ENCODE measurements at places on chromosomes 12 and 14.

- no peak for DNase-seq
Measured at GRCh38 chr14:50018201-50018932, 98.0 kb downstream of the VCPKMT start.

DNA sequence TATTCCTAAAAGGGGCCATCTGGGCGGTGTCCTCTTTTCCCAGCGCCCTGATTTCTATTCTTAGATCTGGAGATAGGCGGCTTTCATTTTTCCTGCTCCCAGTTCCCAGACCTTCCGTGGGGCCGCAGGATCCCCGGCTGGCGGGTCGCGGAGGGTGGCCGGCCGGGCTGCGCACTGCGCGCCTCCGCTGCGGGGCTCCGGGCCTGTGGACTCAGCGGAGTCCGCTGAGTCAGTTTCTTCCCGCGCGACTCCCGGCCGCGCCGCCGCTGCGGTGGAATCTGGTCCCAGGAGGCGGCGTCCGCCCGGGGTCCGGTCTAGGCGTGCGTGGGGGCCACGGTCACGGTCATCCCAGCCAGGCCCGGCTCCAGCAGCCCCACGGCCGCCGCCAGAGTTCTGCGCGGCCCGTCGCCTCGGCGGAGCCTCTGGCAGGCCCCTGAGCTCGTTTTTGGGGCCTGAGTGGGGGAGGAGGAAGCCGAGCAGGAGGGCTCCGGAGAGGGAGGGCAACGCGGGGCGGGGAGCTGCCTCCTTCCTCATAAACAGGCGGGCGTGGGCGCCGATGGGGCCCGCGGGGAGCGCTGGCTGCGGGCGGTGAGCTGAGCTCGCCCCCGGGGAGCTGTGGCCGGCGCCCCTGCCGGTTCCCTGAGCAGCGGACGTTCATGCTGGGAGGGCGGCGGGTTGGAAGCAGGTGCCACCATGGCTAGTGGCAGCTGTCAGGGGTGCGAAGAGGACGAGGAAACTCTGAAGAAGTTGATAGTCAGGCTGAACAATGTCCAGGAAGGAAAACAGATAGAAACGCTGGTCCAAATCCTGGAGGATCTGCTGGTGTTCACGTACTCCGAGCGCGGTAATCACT lies at the start of gene LRRK2:
Gene LRRK2, plus strand, starts transcription at position 559 of the 853 bp plus-strand sequence. Its CDS starts 135 bp downstream, at position 694.
- no peak for DNase-seq

GRCh38 chr12:71353607-71354006 lies 86.0 kb upstream of the LGR5 start:
- no peak for DNase-seq

GRCh38 chr12:11894890-11895289 lies 175.8 kb upstream of the BCL2L14 start:
- DNase-seq = no peak
